ENCODE measurements at places on chromosomes 3 and 15. TPM values are rescaled to one million over a fixed set of nuclear protein-coding genes. Genes with fewer than 3 reads are reported as not detected.

DNA sequence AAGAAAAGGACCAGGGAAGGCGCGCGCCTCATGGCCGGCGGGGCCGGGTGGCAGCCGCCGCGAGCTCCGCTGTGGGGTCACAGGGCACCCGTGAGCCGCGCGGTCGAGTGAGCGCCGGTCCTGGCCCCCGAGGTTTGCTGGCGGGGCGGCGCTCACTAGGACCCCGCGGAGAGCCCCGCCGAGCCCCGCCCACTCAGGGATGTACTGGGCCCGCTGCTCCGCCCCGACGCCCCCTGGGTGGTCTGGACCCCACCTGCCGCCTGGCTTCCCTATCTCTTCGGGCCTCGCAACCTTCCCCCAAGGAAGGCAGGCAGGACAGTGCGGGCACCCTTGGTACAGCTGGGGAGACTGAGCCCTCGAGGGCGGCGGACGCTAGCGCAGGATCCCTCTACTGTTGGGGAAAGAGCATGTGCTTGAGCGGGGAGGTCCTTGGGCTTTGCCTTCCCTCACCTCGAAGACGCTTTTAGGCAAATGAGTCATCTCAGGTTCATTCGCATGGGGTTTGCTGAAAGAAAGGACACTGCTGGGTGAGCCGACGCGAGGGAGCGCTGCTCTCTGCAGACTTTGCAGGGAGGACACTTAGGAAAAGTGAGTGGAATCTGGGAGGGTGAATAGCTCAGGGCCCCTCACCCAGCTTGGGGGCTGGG lies at the start of gene CHRNB4:
TSS of gene CHRNB4 (minus strand) at position 109 of the 647 bp plus-strand sequence. CDS start at position 32, 77 bp downstream.
- DNase-seq = peak; percentile 9

GRCh38 chr3:181300033-181300432 lies 310.5 kb upstream of the DNAJC19 start:
- DNase-seq = no peak

The CFAP100 gene
- total RNA-seq = not detected

GRCh38 chr15:44812029-44812517 lies 75.7 kb downstream of the TRIM69 start:
- DNase-seq = no peak

The ARGFX gene
- total RNA-seq = not detected

The PLXNA1 gene
- 18.5 TPM for total RNA-seq

The COL8A1 gene
- total RNA-seq = 358 TPM

The KBTBD13 gene
- total RNA-seq = not detected

The SPATA12 gene
- 0.14 TPM for total RNA-seq

- no peak for DNase-seq
These were observed 69.2 kb downstream of the RORA start for GRCh38 chr15:61159901-61160300.

The CCR5 gene
- total RNA-seq = not detected

DNA sequence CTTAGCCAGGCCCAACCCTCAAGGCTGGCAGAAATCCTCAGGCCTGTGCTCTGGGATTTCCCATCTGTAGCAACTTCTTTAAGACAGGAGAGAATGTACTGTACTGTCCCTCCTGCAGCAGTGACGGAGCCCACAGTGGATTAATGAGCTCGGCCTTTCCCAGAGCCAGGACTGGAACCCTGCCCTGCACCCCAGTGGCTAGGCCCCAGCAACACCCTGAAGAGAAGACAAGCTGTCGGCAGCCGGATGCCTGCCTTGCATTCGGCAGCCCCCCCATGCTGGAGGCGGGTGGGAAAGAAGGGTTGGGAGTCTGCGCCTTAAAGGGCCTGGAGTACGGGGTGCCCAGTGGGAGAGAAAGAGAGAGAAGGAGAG lies 32.0 kb downstream of the KLHL25 start:
- DNase-seq = no peak

The ATP13A5 gene
- not detected for total RNA-seq

The TAGLN3 gene
- not detected for total RNA-seq

- no peak for DNase-seq
These were observed 40.0 kb downstream of the ATG7 start for GRCh38 chr3:11312166-11312565.

- no peak for DNase-seq
These were observed 163.7 kb upstream of the TP63 start for GRCh38 chr3:189467451-189467850.
